ENCODE measurements at places on chromosomes 5 and 9. TPM values are rescaled to one million over a fixed set of nuclear protein-coding genes. Genes with fewer than 3 reads are reported as not detected.
A peak's percentile ranks its signal among the peaks of the same experiment; 100 is the strongest.

DNA sequence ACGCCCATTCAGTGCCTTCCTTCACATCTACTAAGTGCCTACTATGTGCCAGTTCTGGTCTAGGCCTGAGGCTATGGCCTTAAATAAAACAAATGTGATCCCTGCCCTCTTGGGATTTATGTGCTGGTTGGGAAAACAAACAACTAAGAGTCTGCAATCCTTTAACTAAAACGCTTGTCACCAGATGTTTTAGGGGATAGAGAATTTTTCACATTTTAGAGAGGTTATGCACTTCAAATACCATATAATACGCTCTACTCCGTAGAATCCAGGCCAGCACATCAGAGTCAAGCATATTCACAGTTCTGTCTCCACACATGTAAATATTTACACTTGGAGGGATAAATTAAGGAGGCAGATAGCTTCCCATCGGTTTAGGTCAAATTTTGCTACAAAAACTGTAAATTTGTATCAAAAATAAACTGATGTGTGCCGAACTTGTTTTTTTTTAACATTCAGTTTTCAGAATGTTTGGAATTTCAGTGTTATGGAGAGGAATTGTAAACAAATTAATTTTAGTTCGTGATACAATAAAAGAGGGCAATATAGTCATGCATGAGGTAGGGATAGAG, 22.0 kb upstream of the ADRA1B start:
- no peaks in the 10 kb centered on the region for H3K36me3 ChIP-seq
- no peaks in the 10 kb centered on the region for H3K4me1 ChIP-seq
- no peaks in the 10 kb centered on the region for H3K27me3 ChIP-seq
- H3K4me3 ChIP-seq = no peak overlapping the region
- no peak for DNase-seq

DNA sequence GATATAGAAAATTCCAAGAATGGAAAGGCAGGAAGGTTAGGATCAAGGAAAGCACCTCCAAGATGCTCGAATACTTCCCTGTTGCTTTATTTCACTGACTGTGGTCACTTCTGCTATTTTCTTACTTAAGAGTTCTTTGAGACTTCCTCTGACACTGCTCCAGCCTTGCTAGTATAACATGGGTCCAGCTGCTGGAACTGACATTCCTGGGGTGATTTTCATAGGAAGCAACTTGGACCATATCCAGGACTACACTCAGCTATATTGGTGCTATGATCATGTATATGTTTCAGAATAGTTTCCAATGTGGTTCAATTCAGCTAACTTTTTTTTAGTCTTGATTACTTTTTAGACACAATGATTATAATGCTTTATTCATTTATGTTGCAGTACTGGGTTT, 81.6 kb upstream of the CKMT2 start:
- H3K27me3 ChIP-seq = no peaks in the 10 kb centered on the region
- no peak overlapping the region for H3K27ac ChIP-seq
- no peaks in the 10 kb centered on the region for H3K36me3 ChIP-seq
- DNase-seq = no peak

- DNase-seq = no peak
- no peak overlapping the region for H3K4me3 ChIP-seq
- H3K4me1 ChIP-seq = no peaks in the 10 kb centered on the region
- no peaks in the 10 kb centered on the region for H3K27me3 ChIP-seq
- H3K27ac ChIP-seq = no peak overlapping the region
Observed at GRCh38 chr5:133247151-133247709, 195.4 kb downstream of the HSPA4 start.

The HAPLN1 gene
- total RNA-seq = 0.13 TPM

- H3K27me3 ChIP-seq = no peaks in the 10 kb centered on the region
- DNase-seq = no peak
- H3K4me3 ChIP-seq = no peak overlapping the region
- H3K36me3 ChIP-seq = no peaks in the 10 kb centered on the region
- H3K27ac ChIP-seq = no peak overlapping the region
Observed at GRCh38 chr5:66929995-66930394, 266.6 kb downstream of the CD180 start.

The MEIKIN gene
- not detected for total RNA-seq

DNA sequence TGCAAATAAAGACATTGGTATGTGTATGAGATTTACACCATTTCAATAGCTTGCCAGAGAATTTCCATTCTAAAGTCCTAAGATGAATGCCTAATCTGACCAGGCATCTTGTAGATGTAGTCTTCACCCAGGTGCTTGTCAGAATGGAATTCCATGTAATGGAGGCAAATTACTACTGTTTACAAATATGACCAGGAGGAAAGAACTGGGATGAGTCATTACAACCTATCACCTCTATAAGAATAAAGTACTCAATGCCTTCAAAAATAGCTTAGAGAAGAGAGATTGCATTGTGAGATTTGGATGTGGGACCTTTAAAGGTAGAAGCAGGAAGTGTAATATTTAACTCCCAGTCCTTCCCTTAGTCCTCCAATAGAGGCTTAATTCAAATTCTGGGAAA, 507.0 kb upstream of the PTGER4 start:
- H3K4me1 ChIP-seq = no peaks in the 10 kb centered on the region
- no peak for DNase-seq
- H3K27ac ChIP-seq = no peak overlapping the region

DNA sequence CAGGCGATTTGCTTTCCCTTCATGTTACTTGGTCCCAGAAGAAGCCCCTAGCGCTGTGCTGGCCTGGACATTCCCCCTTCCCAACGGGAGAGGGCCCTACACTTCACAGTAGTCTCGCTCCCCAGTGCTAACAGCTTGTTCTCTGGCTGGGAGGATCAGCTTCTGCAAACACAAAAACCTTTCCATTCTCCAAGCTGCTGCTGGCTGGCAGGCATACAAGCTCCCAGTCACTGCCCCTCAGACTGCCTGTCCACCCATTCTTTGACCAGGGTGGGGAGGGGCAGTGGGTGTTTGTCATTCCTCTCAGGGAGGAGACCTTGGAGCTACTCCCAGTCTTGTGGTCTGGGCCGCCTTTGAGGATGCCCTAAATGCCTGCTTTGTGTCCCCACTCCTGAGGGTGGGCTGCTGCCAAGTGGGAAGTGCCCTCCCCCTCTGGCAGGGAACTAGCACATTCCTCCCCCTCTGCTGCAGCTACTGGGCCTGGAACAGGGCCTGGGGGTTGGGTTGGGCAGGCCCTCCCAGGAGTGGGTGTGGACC, 20.8 kb downstream of the ENHO start:
- no peak overlapping the region for H3K4me3 ChIP-seq
- H3K27me3 ChIP-seq = no peaks in the 10 kb centered on the region
- H3K27ac ChIP-seq = no peak overlapping the region

The EDIL3 gene
- 6.1 TPM for total RNA-seq

GRCh38 chr9:16864649-16865434, 5.6 kb downstream of the BNC2 start:
- no peak for DNase-seq
- H3K36me3 ChIP-seq = no peaks in the 10 kb centered on the region
- H3K4me3 ChIP-seq = no peak overlapping the region
- no peaks in the 10 kb centered on the region for H3K27me3 ChIP-seq
- peak overlapping the region; percentile 6 for H3K27ac ChIP-seq

DNA sequence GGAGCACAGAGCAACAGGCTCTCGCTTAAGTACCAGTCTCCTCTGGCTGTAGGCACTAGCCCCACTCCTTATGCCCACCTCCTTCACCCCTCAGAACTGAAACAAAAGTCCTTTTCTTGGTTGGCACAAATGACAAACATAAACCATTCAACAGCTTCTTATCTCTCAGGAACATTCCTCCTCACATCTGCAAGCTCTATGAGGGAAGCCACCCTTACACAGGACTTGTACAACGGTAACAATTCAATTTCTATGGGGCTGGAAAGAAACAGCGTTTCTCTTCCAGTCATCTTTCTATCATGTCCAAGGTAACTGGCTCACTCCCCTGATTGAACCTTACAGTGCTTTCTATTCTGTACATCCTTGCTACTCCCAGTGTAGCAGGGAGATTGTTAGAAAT, 74.1 kb downstream of the CSF2 start:
- no peaks in the 10 kb centered on the region for H3K4me1 ChIP-seq
- H3K4me3 ChIP-seq = no peak overlapping the region
- no peaks in the 10 kb centered on the region for H3K27me3 ChIP-seq
- DNase-seq = no peak
- H3K27ac ChIP-seq = no peak overlapping the region

The PCDHB4 gene
- 6.6 TPM for total RNA-seq

GRCh38 chr5:169705322-169705721, 68.2 kb downstream of the DOCK2 start:
- H3K27ac ChIP-seq = no peak overlapping the region
- H3K4me3 ChIP-seq = no peak overlapping the region
- H3K36me3 ChIP-seq = no peaks in the 10 kb centered on the region

DNA sequence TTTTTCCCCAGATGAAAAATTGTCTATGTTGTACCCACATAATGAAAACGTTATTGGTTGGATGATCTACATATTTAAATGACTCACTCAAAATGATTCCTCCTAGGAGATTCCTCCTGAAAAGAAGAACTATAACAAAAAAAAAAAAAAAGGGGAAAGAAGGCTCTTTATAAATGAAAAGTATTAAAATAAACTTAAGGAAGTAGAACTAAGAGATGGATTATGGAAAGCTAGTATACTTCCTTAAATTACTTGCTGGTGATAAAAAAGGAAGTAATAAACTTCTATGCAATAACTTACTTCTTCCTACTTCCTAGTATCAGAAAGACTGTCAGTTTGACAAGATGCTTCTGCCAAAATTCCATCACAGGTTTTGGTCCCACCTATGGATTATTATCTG, 1087.7 kb downstream of the CDH12 start:
- no peaks in the 10 kb centered on the region for H3K4me1 ChIP-seq
- no peaks in the 10 kb centered on the region for H3K36me3 ChIP-seq
- no peak for DNase-seq

The GRM6 gene
- not detected for total RNA-seq

DNA sequence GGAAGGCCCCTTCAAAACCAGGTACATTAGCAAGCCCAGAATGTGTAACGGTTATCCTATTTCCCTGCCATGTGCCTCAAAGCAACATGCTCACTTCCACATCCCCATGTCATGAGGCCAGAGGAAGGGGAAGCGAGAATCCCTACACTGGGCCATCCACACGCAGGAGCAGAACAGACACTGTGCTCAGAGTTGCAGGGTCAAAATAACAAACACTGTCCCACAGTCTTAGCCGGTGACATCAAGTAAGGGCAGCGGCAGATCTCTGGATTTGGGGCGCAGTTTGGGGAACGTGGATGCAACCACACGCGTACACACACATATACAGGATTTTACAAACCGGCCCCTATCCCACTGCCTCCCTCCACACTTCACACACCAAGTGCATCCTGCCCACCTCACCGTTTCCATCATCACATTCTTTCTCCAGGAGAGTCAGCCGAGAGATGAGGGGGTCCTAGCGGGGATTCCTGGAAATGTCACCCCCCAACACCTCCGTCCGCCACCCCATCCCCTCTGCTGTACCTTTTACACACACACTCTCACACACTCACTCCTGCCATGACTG, 776 bp downstream of the APBA1 start:
- peak overlapping the region; percentile 29 for H3K27ac ChIP-seq
- H3K4me3 ChIP-seq = peak overlapping the region; percentile 68
- H3K36me3 ChIP-seq = no peaks in the 10 kb centered on the region
- H3K4me1 ChIP-seq = no peaks in the 10 kb centered on the region

- no peak for DNase-seq
- H3K4me3 ChIP-seq = no peak overlapping the region
- H3K4me1 ChIP-seq = no peaks in the 10 kb centered on the region
- no peak overlapping the region for H3K27ac ChIP-seq
Observed at GRCh38 chr5:137743031-137743640, 7.2 kb upstream of the KLHL3 start.

The CD180 gene
- 5.0 TPM for total RNA-seq

DNA sequence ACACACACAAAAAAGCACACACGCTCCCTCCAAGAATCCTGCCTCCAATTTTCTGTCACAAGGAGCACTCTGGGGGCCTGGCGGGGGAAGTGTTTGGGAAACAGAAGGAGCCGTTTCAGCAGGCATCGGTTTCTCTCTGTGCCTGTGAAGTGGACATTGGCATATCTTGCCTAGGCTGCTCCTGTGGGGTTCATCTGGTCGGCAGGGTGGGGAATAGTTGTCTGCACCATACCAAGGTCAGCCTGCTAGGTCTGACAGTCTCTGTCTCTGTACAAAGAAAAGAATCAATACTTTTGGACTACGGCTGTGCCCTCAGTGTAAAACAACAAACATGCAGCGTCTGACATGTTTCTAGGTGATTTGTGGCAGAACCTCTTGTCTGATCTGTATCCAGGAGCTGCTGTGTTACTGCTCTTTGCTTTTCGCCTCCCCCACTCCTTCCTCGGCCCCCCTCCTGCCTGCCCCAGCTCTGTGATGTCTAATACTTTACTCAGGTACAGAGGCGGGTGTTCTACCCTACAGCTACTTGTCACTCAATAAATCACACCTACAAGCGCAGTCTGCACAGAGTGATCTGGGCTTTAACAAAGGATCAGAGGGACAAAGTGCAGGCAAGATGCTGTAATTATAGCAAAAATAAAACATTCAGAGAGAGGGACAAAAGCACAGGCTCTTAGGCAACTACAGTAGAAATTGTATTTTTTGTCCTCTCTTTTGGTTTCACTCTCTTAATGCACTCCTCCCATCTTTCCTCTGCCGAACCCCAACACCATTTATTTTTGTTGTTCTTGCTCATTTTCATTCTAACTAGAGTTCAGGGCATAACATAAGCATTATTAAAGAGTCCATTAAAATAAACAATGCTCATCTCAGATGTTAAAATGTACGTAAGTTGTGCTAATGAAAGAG, 216.7 kb downstream of the BNC2 start:
- H3K4me3 ChIP-seq = no peak overlapping the region
- H3K4me1 ChIP-seq = peaks cover 5% of the 10 kb centered on the region
- H3K36me3 ChIP-seq = no peaks in the 10 kb centered on the region
- H3K27me3 ChIP-seq = no peaks in the 10 kb centered on the region
- no peak overlapping the region for H3K27ac ChIP-seq

The ABO gene
- 43.7 TPM for total RNA-seq

The SLC6A18 gene
- not detected for total RNA-seq

GRCh38 chr5:78905084-78905938, 79.8 kb downstream of the ARSB start:
- DNase-seq = no peak

DNA sequence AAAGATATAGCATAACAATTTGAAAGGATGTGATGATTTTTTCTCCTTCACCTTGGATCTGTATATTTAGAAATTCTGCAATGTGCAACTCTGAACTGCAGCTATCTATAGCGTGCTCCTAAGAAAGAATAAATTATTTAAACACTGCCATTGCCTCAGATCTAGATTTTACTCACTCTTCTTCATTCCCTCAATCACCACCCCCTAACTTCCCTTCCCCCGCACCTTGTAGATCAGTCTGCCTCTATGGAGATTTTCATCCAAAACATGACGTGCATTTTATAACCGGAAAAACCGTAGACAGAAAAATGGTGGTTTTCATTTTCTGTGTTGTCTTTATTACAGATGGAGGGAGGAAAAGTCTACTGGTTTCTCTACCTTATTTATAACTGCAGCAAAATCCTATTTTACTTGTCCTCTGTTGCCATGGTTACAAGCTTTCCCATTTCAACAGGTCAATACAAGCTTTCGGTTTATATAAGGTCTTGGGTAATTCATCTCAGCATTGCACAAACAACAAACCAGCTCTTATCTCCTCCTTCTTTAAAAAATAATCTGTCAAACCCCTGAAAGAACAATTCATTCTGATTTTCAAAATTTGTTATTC, 480.0 kb downstream of the TAF11L14 start:
- no peak overlapping the region for H3K4me3 ChIP-seq
- H3K27me3 ChIP-seq = no peaks in the 10 kb centered on the region
- no peak for DNase-seq

- no peak overlapping the region for H3K27ac ChIP-seq
- no peak overlapping the region for H3K4me3 ChIP-seq
- no peaks in the 10 kb centered on the region for H3K4me1 ChIP-seq
- H3K36me3 ChIP-seq = no peaks in the 10 kb centered on the region
Observed at GRCh38 chr9:3511551-3511950, 14.2 kb downstream of the RFX3 start.

The SV2C gene
- not detected for total RNA-seq

Data from Peyer's patch (tissue), 4 donors.